ENCODE measurements at places on chromosomes 2 and 18.

- DNase-seq, result no peak
Measured at GRCh38 chr2:15970701-15971100, 30.4 kb downstream of the MYCN start.

DNA sequence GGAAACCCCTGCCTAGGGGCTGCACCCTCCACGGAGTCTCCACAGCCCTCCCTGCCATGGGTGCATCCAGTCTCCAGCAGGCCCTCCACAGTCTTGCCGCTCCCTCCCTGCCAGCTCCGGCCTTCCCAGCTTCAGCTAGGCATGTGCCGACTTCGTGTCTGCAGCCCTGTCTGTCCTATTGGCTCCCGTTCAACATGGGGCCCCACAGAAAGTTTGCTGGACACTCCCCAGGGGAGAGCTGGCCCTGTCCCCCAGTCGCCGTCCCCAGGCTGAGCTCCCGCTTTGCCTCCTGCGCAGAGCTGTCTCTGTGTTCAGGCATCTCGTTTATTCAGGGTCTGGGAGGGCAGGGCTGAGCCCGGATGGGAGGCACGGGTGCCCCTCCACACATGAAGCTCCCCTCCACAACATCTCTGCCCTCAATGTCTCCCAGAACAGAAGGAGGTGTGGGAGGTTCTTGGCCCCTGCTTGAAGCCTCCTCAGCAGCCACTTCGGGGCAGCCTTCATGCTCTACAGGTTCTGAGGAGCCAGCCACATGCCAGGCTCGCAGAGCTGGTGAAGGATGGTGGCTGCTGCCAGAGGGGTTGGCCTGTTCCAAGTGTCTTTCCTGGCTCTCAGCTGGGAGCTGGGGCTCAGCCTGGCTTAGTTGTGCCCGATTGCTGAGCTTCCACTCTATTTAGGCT, 120.1 kb upstream of the PXDN start:
- DNase-seq, result no peak

DNA sequence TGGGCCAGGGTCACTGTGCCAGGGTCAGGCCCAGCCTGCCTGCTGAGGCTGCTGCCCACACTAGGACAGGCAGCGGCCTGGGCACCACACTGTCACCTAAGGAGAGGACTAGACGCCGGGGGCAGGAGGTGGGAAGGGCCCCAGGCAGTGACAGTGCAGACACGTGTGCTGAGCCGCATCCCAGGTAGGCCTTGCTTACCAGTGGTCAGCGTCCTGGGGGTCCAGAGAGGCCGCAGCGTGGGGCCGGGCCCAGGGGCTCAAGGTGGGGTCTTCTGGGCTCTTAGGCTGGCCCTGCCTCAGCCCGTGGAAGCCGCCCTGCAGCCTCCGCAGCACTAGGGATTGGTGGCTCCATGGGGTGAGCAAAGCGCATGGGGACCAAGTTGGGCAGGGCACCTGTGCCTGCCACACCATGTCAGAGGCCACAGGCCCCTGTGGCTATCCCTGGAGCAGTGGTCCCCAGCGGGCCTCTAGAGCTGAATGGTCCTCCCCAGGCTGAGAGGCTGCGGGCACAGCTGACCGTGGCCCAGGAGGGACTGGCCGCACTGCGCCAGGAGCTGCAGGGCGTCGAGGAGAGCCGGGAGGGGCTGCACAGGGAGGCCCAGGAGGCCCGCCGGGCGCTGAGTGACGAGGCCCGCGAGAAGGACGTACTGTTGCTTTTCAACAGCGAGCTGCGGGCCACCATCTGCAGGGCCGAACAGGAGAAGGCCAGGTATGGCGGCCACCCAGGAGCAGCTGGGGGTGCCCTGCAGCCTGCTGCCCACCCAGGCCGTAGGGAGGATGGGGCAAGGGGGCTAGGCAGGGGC, 35.2 kb upstream of the SNED1 start:
- no peak for DNase-seq

DNA sequence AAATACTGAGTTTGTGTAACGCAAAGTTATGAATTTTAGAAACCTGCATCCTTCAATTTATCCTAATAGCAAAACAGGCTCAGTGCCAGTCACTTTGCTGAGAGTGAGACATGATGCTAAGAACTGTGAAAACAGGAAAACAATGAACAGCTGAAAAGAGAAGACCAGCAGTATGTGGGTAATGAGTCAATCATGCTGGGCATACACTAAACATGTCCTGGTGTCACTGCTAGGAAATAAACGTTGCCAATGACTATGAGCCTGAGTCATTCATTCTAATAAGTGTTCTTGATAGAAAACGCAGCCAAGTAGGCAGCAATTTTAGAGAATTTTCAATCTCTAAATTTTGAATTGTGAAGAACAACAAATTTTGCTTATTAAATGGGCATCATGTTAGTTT, 237.3 kb downstream of the GALR1 start:
- DNase-seq, result no peak

DNA sequence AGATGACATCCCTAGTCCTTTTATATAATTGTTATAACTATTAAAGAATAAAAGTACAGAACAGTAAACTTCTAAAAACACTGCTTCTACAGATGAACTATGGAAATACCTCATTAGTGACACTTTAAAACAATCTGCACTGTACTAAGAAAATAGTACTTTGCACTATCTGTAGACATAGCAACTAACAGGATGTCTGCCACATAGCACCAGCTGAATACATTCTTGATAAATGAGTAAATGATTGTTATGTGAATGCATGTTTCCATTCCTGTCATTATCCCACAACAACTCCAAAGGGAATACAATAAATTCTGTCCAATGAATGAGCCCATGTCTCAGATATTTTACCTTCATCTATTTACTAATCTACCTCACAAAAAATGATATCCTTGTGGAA, 115.3 kb upstream of the SLC35G4 start:
- no peak for DNase-seq

DNA sequence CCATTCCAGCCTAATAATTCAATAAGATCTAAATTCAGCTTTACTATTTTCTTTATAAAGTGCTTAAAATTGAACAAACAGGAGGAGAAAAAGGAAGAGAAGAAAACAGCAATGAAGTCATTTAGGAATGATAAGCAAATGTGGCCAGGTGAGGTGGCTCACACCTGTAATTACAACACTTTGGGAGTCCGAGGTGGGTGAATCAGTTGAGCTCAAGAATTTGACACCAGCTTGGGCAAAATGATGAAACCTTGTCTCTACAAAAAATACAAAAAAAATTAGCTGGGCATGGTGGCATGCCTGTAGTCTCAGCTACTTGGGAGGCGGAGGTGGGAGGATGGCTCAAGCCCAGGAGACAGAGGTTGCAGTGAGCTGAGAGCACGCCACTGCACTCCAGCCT, 129.0 kb downstream of the CAMKMT start:
- no peak for DNase-seq

GRCh38 chr2:43977677-43978375, 18.0 kb downstream of the LRPPRC start:
- DNase-seq, result no peak

GRCh38 chr2:129056309-129056958, 737.8 kb upstream of the HS6ST1 start:
- no peak for DNase-seq
